IMR-90 (cell line): ENCODE measurements at places on chromosomes 1 and 21. TPM values are rescaled to one million over a fixed set of nuclear protein-coding genes. Genes with fewer than 3 reads are reported as not detected.

- DNase-seq: no peak
These were observed 208.7 kb downstream of the SIPA1L2 start for GRCh38 chr1:232421143-232421796.

SLFNL1 gene
- under 0.01 TPM in 2 replicates for total RNA-seq

- no peak for DNase-seq
These were observed 106.9 kb downstream of the KCND3 start for GRCh38 chr1:111882559-111882958.

GRCh38 chr1:163066686-163067085 lies 2.5 kb upstream of the RGS4 start:
- DNase-seq: no peak

DNA sequence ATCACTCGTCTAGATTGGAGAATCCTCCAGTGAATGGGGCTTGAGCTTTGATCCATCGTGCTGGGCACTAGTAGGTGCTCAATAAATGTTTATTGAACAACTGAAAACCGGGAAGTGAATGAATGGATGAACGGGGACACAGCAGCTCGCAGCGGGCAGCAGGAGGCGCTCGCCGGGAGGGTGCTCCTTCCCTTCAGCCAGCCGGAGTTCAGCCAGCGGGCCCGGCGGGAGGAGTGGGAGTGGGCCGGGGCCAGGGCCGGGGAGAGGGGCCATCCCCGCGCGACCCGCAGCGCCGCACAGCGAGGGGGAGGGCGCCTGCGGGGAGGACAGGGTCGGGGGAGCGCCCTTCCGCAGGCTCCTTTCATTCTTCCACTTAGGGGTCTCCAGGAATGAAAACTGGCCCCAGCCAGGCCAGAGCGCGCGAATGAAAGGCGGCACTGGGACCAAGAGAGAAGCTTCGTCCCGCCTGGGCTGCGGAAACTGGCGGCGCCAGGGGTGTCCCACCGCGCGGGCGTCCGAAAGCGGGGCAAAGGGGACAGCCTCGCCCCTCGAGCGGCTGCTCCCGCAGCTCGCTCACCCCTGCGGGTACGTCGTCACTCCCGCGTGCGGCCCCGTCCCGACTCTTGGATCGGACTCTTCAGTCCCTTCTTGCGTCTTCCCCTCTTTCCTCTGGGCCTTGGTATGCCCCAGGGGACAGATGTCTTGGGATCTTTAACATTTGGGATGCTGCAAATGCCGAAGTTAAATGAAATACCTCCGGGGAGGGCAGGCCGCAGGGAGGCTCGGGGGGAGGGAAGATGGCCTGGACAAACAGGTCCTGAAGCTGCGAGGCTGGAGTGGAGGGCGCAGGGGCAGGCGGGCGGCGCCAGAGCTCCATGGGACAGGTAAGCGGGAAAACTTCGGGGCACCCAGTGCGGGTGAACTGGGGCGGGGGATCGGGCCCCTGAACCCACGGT lies 3.6 kb upstream of the INAVA start:
- DNase-seq: peak; percentile 19

TMEM53 gene
- 2.2 and 2.7 TPM in 2 replicates for total RNA-seq

DNA sequence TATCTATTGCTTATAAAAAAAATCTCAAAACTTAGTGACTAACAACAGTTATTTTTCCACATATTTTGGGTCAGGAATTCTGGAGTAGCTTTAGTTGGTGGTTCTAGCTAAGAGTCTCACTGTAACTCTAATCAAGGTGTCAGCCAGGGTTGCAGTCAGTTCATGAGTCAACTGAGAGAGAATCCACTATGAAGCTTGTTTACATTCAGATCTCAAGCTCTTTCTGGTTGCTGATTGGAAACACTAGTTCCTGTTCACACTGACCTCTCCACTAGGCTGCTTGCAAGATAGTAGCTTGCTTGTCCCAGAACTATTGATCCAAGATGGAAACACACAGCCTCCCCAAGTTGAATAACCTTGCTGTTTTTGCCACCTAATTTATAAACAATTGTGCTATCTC lies 1192.1 kb upstream of the B3GALT2 start:
- DNase-seq: peak; percentile 59

DNA sequence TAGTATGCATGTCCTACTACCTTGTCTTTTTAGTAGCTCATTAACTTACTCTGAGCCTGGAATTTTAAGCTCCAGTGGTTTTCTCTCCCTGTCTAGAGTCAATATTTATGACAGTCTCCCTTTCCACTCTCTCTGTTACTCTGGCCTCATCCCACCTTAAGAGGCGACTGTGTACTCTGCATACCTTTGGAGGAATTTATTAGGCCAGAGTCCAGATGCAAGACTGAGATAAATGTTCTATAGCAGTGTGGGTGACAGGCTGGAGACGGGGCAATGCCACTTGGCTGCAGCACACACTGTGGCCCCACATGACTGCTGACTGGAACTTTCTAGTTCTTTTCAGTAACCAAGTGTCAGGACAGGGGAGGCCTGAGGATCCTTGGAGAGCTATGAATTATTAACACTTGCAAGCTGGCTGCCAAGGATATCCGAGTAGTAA lies 4.1 kb upstream of the PDZK1 start:
- no peak for DNase-seq

DNA sequence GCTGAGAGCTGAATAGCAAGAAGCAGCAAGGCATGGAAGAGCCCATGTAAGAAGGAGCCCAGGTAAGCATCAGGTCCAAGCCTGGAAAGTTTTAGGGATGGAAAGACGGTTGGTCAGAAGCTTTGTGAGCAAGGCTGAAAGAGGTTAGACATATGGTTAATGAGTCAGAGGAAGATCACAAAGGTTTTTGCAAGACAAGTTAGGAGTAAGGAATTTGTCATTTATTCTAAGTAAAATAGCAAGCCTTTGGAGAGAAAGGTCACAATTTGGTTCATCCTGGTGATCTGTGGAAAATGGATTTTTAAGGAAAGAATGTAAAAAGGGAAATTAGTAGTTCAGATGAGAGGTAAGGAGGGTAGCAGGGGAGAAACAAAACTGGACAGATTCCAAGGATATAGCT lies 106.7 kb downstream of the DPYD start:
- peak; percentile 54 for DNase-seq

DNA sequence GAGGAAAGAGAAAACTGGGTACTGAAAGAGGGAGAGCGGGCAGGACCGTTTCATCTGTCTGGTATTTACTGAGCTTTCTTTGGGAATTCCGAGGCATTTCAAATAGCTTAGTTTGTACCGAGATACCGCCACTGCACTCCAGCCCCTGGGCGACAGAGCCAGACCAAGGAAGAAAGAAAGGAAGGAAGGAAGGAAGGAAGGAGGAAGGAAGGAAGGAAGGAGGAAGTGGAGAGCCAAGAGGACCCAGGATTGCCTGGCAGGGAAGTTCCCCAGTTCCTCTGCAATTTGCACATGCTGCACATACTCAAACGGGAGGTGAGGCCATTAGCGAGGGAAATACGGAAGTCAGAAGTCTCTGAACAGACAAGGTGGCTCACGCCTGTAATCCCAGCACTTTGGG lies 961 bp upstream of the FUCA1 start:
- no peak for DNase-seq

DNA sequence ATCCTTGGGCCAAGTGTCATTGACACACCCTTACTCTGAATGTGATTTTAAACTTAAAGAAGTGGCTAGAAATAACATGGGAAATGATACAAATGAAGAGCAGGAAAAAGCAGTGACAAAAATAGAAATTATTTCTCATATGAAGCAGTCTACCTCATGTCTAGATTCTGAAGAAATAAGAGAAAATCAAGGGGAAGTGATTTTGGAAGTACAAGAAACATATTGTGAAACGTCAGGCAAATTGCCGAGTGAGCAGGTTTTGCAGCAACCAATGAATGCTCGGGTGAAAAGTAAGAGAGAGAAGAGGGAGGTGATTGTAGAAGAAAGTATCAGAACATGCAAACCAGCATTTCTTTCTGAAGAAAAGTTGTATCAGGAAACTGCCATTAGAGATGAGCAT lies 130.7 kb downstream of the MACF1 start:
- DNase-seq: no peak

DNA sequence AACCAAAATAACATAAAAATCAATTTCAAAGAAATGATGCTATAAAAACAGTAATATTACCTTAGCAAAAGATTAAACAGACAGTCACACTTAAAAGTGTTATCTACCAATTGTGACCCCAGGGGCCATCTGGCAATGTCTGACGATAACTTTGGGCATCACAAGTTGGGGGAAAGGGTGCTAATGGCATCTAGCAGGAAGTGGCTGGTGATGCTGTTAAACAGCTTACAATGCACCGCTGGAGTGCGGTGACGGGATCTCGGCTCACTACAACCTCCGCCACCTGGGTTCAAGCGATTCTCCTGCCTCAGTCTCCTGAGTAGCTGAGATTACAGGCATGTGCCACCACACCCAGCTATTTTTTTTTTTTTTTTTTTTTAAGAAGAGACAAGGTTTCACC lies 27.6 kb downstream of the NUP133 start:
- no peak for DNase-seq

NHLH1 gene
- total RNA-seq: not detected in 2 replicates
